ENCODE measurements at places on chromosomes 3 and 15.

DNA sequence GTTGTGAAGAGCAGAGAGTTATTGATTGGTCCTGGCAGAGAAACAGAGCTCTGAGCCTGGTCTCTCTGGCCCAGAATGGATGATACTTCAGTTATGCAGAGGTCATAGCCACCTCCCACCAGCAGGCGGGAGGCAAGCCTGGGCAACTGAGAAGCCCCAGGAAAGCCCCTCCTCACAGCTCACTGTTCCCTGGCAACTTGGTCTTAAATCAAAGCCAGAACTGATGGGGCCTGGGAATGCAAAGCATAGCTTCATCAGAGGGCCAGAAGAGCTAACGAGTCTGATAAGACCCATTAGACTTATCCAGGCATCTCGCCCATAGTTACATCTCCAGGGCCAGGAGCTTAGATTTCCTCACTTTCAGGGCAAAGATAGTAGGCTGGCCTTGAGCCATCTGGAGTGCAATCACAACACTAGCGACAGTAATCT is 5.5 kb upstream of the COLQ start:
- DNase-seq: no peak

DNA sequence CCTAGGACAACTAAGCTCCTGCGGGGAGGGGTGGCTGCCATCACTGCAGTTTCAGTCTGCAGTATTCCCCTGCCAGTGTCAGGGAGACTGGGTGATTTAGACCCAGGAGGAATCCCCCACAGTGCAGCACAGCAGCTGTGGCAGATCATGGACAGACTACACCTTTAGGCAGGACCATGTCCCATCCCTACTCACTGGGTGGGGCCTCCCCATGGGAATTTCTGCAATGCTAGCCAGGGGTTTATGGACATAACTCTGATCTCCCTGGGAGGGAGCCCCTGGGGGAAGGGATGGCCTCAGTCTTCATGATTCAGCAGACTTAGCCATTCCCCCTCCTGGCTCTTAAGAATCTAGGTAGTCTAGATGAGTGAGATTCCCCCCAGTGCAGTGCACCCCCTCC is 130.1 kb upstream of the STAC start:
- DNase-seq: no peak

DNA sequence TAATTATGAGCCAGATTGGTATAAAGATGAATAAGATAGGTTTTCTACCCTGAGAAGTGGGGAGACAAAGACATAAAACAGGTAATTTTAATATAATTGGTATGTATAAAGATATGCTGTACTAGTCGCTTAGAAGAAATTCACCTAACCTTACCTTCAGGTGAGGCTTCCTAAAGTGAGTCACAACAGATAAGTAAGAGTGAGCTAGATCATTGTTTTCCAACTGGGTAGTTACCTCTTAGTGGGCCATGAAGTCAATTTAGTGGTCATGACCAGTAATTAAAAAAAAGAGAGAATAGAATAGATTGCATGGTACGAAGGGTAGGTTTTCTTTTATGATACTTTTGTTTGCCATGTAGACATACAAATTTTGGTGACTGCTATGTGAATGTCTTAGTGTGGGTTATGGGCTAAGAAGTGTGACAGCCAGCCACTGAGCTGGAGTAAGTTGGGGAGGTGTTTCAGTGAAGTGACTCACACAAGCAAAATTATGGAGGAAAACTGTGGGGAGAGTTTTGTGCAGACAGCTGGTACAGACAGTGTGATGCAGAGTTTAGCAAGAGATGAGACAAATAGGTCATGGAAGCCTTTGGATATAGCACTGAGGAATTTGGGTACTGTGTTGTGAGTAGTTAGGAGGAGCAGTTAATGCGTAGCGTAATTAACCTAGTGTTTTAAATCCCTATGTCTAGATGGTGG is 8.2 kb downstream of the TRNT1 start:
- DNase-seq: no peak

- DNase-seq: no peak
Measured at GRCh38 chr15:71232411-71232810, 117.1 kb downstream of the THSD4 start.

GRCh38 chr3:127289706-127290575 is 2.1 kb upstream of the PRR20G start:
- DNase-seq: no peak

DNA sequence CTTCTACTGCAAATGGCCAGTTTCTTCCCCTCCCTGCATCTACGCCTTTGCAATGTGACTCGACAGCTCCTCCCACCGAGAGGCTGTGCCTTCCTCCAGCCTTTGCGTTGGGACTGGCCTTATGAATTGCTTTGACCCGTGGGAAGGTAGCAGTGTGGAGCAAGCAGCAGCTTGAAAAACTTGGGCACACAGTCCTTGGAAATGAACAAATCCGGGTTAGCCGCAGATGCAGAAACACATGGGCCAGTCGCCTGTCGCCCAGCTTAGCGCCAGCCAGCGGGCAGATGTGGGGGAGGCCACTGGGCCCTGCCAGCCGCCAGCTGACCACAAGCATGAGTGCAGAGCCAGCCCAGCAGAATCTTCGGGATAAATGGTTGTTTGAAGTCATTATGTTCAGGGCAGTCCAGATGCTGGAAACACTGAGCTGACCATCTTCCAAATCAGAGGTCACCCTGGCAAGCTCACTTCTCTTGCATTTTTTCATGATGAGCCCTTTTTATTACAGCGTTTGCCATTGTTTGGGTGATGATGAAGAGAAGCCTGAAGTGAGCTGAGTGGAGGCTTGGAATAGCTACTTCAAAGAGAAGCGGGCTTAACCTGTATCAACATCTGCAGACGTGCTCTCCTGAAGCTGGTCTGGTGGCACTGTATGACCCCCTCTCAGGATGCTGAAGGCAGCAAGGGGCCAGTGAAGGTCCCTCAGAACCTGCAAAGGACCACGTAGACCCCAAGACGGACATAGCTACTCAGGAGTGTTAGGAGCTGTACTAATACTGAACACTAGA is 9.8 kb downstream of the SELENOS start:
- no peak for DNase-seq

DNA sequence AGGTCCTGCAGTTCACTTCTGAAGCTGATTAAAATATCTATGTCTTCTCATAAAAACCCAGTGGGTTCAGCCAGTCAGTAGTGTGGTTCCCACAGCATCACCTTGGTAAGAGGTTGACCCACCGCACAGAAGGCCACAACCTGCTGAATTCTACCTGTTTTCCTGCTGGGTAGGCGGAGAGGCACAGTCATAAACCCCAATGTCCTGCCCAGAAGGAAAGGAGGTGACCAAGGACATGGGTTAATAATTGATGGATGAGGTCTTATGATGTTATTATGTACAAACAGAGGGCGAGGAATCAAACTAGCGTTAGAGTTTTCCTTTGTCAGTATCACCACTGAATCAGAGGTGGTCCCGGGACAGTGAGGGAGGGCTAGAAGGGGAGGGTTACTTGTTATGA is 27.8 kb downstream of the CA12 start:
- no peak for DNase-seq

DNA sequence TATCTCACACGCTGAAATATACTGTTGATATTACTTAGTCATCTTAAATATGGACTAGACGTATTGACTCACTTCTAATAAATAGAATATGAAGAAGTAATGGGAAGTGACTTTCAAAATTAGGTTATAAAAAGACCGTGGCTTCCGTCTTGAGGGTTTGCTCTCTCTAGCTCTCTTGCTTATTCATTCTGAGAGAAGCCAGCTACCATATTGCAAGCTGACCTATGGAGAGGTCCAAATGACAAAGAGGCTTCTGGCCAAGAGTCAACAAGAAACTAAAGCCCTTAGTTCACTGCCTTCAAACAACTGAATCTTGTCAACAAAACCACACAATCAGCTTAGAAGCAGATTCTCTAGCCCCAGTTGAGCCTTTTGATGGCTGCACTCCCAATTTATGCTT is 46.1 kb downstream of the SLC9C1 start:
- no peak for DNase-seq

GRCh38 chr15:32717426-32718226 is at the start of gene GREM1:
GREM1 (plus strand) TSS chr15:32718004; CDS start chr15:32730691, 12,687 bp downstream.
- no peak for DNase-seq

GRCh38 chr3:53140847-53141845 is 10.9 kb upstream of the RFT1 start:
- no peak for DNase-seq

DNA sequence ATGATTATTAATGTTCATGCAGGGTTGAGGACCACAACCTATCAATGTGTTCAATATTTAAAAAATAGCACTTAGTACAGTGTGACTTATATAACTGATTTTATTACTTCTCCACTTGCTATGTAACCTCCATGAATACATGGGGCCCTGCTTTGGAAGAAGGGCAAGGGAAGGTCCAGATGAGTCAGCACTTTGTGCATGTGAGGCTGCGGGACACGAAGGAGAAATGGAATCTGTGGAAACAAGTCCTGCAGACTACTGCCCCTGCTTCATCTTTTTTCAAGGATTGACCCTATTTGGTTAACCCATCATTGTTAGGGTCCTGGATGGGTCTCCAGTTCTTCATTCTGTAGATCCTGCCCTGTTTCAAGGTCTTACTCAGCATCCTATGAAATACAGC is 1.6 kb downstream of the NXPE3 start:
- DNase-seq: no peak

DNA sequence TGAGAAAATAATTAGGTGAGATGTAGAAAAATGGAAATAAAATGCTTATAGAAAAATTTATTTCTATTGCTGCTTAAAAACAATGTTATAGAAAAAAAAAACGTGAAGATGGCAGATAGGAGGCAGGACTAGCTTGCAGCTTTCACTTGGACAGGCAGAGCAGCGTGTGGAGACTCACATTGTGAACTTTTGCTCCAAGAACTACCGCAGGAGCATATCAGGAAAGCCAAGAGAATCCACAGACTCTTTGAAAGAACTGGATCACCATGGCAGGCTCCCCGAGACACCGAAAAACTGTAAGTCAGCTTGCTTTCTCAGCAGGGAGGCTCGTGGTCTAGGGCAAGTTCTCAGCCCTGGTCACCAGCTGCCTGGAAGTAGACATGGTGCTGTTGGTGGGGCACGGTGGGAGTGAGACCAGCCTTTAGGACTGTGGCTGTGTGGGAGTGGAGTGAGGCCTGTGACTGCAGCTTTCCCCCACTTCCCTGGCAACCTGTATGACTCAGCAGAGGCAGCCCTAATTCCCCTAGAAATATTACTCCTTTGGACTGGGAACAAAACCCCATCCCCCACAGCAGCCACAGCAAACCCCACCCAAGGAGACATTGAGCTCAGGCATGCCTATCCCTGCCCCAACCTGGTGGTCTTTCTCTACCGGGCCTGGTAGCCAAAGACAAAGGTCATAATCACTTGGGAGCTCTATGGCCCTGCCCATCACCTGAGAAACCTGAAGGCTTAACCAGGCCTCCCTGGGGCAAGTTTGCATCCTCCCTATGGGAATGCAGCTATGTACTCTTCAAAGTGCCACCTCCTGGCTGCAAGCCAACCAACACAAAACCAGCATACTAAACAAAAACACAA is 22.8 kb downstream of the STRIT1 start:
- no peak for DNase-seq

DNA sequence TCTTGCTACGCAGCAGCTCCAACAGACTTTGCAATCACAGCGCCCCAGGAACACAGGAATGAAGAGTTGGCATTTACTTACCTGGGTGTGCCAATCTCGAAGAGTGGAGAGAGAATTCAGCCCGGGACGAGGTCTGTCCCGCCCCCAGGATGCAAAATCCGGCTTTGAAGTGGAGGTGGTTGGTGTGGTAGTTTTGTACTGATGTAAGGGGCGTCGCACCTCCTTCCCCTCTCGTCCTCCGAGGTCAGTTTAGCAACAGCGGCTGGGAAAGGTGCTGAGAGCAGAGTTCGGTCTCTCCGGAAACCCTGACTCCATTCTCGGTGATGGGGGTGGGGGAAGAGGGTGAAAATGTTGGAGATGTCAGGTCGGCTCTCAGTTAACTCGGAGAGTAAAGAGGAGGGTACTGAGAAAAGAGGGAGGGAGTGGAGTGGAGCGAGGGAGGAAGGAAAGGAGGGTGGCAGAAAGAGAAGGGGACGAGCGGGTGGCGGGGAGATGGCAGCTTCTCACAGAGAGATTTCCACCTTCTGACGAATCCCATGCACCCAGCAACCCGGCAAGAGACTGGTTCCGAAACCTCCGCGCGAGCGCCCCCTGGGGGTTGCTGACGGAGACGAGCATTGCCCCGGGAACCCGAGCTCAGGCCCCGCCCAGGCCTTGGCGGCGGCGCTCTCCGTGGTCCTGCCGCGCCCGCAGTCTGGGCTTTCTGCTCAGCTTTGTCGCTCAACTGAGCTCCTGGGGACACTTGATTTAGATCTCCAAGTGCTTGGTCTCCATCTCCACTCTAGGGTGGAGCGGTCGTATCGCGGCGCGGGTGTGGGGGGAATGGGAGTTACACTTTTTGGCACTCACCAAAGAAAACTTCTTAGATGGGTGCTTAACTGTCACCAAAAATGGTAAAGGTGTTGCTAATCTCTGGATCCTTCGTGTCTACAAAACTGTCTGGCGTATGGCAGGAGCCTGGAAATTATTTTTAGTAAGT is at the start of gene CPNE4:
Gene CPNE4 (minus strand): TSS at position 529 of the 979 bp plus-strand sequence.
- DNase-seq: peak; percentile 39

GRCh38 chr15:96354731-96355567 is 24.4 kb downstream of the NR2F2 start:
- no peak for DNase-seq

- peak; percentile 75 for DNase-seq
Measured at GRCh38 chr3:194685718-194686413, at the start of gene FAM43A. FAM43A (plus strand) TSS chr3:194685883; CDS start chr3:194686827, 944 bp downstream.

DNA sequence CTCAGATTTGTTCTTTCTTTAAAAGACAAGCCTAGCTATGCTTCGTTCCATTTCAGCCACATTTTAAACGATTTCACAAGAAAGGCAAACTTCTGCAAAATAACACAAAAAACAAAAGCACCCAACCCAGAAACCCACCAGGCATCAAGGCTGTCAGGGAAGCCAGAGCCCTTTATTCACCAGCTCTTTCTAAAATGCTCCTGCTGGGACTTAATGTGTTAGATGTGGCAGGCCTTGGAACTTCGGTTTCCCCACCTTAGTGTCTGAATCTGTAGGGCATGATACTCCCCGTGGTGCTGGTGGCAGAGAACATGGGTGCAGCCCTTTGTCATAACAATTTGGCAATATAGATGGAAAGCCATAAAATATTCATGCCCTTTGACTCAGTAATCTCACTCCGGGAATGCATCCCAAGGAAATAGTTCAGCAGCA is 56.8 kb upstream of the LCTL start:
- DNase-seq: no peak

DNA sequence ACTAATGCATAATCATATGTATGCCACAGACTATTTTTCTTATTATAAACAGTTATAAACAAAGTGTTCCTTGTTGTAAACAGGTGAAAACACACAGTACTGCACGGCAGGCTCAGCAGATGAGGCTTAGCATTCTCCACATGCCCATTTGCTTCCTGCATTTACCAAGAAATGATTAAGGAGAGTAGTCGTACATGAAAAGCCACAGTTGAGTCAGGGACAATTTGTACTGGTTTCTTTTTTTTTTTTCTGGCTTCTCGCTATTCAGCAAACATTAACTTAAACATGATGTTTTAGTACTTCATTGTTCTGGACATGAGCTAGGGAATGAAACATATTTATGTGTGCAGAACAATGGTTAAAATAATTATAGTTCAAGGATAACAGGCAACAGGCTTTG is 63.4 kb downstream of the GHSR start:
- no peak for DNase-seq

- no peak for DNase-seq
Measured at GRCh38 chr15:93932164-93932776, 299.1 kb upstream of the MCTP2 start.

GRCh38 chr15:70210076-70210475 is 112.4 kb upstream of the TLE3 start:
- DNase-seq: no peak

- peak; percentile 69 for DNase-seq
Measured at GRCh38 chr3:12187448-12188327, 29.0 kb upstream of the TIMP4 start.

All from stimulated activated CD8-positive, alpha-beta memory T cell treated with anti-CD3 and anti-CD28 coated beads, Interleukin-7, amount 100 ng/mL, for 48 hours (primary cell).